ENCODE measurements at places on chromosomes 12 and 14.

GRCh38 chr12:130422676-130423075 is 85.0 kb downstream of the PIWIL1 start:
- no peak for DNase-seq

GRCh38 chr14:34582117-34582680 is 42.7 kb upstream of the EAPP start:
- no peak for DNase-seq

GRCh38 chr12:20494851-20495250 is 126.5 kb downstream of the PDE3A start:
- no peak for DNase-seq

GRCh38 chr12:128671528-128672042 is 152.2 kb downstream of the SLC15A4 start:
- no peak for DNase-seq

DNA sequence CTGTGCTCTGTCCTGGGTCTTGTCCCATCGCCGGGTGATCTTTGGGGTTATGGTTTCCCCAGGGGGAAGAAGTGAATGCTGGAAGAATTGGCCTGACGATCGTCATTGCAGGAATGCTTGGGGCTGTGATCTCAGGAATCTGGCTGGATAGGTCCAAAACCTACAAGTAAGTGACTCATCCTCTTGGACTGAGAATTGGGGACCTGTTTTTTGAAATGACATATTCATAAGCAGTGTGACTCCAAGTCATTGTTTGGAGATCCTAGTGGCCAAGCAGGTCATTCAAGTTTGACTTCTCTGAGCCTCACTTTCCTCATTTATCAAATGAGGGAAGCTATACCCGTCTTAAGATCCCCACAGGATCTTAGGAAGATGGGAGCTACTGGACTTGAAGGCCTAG is 25.8 kb downstream of the ERG28 start:
- no peak for DNase-seq

GRCh38 chr12:107590413-107590812 is 95.2 kb upstream of the PWP1 start:
- DNase-seq = no peak

DNA sequence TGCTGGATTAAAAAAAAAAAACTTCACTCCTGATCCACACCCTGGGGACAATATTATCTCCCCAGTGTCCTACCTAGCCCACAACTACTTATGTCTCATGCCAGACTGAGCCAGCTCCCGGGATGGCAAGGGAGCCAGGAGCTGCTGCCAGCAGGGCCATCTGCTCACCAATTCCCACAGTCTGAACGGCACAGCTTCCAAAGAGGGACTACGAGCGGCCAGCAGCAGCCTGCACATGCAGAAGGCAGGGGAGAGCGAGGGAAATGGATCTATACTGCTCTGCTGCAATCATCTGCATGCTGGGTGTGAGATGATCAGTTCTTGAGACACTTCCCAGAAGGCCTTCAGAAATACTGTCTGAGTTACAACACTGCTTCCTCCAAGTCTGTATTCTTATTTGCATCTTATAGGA is 11.1 kb downstream of the SSH1 start:
- peak; percentile 92 for DNase-seq

DNA sequence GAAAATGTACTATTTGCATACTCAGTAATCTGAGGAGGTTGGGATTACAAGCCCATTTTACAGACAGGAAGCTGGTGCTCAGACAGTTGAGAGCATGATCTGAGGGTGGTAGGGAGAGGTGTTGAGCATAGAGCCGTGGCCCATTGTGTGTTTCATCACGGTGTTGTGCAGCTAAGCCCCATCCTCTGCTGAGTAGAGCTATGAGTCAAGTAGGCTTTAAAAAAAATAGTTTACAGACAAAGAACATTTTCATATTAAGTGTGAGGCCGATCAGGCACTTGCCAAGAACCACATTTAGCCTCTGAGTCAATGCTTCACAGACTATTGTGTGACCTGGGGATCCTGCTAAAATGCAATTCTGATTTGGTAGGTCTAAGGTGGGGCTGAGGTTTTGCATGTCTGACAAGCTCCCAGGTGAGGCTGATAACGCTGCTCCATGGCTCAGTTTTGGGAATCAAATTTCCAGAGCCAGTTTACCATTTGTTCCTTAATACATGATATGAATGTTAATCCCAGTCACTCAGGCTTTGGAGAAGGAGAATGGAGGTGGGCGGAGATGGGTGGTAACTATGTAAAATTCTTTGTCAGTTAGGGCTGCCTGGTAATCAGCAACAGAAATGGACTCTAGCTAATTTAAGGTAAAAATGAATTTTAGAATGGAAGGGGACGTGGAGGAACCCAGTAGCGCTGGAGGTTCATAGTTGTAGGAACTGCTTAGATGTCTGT is 22.2 kb downstream of the ZNF664 start:
- DNase-seq = no peak

- no peak for DNase-seq
Measured at GRCh38 chr12:57852620-57853500, 6.3 kb upstream of the CTDSP2 start.
